ENCODE measurements at places on chromosomes 2 and 18.

GRCh38 chr2:197577446-197577845 is 61.6 kb downstream of the MOB4 start:
- DNase-seq, result no peak

- DNase-seq, result no peak
These were observed 31.3 kb downstream of the LANCL1 start for GRCh38 chr2:210445116-210445707.

DNA sequence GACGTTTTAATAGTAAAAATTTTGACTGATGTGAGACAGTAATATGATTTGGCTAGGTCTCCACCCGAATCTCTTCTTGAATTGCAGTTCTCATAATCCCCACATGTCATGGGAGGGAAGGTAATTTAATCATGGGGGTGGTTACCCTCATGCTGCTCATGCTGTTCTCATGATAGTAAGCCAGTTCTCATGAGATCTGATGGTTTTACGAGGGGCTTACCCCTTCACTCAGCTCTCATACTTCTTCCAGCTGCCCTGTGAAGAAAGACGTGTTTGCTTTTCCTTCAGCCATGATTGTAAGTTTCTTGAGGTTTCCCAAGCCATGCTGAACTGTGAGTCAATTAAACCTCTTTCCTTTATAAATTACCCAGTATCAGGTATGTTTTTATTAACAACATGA is 327.0 kb upstream of the CDH7 start:
- DNase-seq, result no peak

DNA sequence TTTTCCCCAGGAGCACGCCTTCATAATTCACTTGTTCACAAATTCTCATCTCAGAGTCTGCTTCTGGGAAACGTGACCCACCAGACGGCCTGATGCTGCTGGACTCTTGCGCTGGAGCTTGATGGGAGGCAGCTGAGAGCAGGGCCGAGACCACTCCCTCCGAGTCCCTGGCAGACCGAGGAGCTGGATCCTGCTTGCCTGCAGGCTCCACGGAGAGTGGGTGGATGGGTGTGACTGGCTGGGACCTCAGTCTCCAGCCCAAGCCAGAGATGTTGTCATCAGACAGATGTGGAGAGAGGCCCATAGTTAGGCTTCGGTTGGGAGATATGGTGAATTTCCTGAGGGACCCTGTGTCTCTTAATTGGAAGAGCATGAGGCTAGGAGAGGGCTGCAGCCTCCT is 76.4 kb downstream of the TSN start:
- DNase-seq, result no peak

Measured in Peyer's patch (tissue), 4 donors.